ENCODE measurements at places on chromosomes 13 and 19. TPM values are rescaled to one million over a fixed set of nuclear protein-coding genes. Genes with fewer than 3 reads are reported as not detected.

CA11 gene
- not detected for total RNA-seq

ZNF534 gene
- not detected for total RNA-seq

GRCh38 chr19:45789035-45789786 is 3.4 kb downstream of the DMWD start:
- peaks cover 69% of the 10 kb centered on the region for H3K36me3 ChIP-seq
- no peaks in the 10 kb centered on the region for H3K27me3 ChIP-seq
- peaks cover 6% of the 10 kb centered on the region for H3K4me1 ChIP-seq
- no peak overlapping the region for H3K4me3 ChIP-seq
- no peak for DNase-seq

GRCh38 chr13:94674609-94675348 is 37.6 kb downstream of the SOX21 start:
- DNase-seq = peak; percentile 4
- H3K27ac ChIP-seq = no peak overlapping the region
- H3K4me1 ChIP-seq = no peaks in the 10 kb centered on the region
- H3K27me3 ChIP-seq = no peaks in the 10 kb centered on the region

DNA sequence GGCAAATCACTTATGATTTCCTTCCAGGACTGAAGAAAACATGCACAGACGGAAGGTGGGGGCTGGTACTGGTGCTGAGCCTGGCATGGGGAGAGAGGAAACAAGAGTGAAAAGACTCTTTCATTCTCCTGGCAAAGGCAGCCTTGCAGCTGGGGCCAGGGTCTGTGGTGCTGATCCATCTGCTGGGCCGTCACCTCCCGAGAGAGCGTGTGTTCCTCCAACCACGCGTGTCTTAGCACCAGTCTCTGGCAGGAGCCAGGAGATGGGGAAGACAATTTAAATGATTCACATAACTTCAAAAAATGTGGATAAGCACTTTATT is 23.9 kb upstream of the SPART start:
- no peak for DNase-seq
- no peaks in the 10 kb centered on the region for H3K4me1 ChIP-seq
- no peaks in the 10 kb centered on the region for H3K27me3 ChIP-seq
- no peak overlapping the region for H3K4me3 ChIP-seq
- no peaks in the 10 kb centered on the region for H3K36me3 ChIP-seq
- no peak overlapping the region for H3K27ac ChIP-seq
